Skeletal muscle cell (primary cell): ENCODE measurements at places on chromosomes 6 and 20.

GRCh38 chr20:50283922-50284810, 93.5 kb downstream of the CEBPB start:
- DNase-seq, result no peak

DNA sequence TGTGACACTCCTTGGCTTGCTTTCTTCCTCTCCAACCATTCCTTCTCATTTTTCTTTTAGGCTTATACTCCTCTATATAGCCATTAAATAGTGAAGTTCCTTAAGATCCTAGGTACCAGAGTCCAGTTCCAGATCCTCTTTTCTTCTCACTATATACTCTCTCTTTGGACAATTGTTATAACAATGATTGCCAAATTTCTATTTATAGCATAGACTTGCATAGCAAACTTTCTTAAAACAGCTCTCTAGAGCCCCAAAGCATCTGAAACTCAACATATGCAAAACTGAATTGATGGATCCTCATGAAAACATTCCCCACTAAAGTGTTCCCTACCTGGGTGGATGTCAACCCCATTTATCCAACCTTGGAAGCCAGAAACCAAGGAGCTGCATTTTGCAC, 13.4 kb downstream of the PHIP start:
- DNase-seq, result no peak

DNA sequence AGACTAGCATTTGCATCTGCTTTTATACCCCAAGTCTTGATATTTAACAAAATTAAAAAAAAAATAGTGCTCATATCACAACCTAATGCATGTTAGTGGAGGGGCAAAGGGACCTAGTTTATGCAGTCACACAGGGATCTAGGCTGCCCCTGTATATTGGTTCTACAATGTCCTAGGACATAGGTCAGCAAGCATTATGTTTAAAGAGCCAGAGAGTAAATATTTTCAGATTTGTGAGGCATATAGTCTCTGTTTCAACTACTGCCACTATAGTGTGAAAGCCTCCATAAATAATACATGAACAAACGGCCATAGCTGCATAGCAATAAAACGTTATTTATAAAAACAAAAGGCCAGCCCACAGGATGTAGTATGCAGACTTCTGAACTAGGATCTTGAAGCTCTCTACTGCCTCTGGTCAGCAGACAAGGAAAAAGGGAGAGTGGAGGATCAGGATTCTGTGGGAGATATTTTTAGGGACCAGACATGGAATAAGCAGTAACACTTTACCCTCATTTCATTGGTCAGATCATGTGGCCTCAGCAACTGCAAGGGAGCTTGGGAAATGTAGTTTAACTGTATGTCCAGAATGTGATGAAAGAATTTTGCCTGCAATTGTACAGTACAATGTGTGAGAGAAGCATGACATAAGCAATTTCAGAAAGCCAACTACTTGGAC, 414.2 kb upstream of the SPTLC3 start:
- no peak for DNase-seq

- DNase-seq, result no peak
Observed at GRCh38 chr20:20342066-20342465, 25.8 kb upstream of the INSM1 start.

GRCh38 chr6:11094411-11094851, 797 bp downstream of the SMIM13 start:
- no peak for DNase-seq

- no peak for DNase-seq
Observed at GRCh38 chr6:70285201-70285600, 17.7 kb downstream of the COL9A1 start.

DNA sequence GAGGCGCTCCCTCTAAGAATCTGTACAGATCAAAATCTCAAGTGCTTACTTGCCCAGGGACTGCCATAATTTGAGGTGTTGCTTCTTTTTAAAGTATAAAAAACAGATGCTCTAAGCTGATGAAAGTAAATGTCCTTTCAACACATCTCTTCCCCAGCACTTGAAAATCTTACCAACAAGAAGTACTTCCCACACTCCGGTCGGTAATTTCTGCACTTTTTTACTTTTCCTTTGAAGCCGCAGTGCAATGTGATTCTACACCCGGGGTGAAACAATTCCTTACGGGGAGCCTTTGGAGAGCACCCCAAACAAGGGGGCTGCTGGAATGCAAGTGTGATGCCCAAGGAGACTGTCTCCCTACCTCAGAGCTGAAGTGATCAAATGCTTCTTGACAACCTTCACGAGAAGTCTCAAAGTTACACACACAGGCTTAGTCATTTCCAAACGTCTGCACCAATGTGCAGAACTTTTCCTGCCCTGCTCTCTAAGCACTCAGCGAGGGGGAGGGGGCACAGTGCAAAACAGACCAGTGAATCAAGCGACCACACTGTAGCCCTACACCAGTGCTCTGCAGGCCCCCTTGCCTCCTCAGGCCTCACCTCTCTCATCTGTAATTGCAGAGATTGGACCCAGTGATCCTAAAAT, 56.7 kb downstream of the ATXN1 start:
- peak; percentile 43 for DNase-seq
